LHCN-M2 (cell line): ENCODE measurements at places on chromosomes 1 and 21. TPM values are rescaled to one million over a fixed set of nuclear protein-coding genes. Genes with fewer than 3 reads are reported as not detected.

Gene AMY1B
- total RNA-seq = not detected in 2 replicates

Gene PPIAL4G
- total RNA-seq = not detected in 2 replicates

Gene FCN3
- total RNA-seq = not detected in 2 replicates

Gene MTMR11
- total RNA-seq = 6.0 and 7.6 TPM in 2 replicates

Gene RGS4
- 173 and 174 TPM in 2 replicates for total RNA-seq

Gene SPRR3
- total RNA-seq = not detected in 2 replicates

Gene ADAM30
- not detected in 2 replicates for total RNA-seq

Gene ASPM
- 70.1 and 76.5 TPM in 2 replicates for total RNA-seq

Gene OR10J4
- not detected in 2 replicates for total RNA-seq

Gene WNT3A
- total RNA-seq = not detected in 2 replicates

Gene RIPPLY3
- not detected in 2 replicates for total RNA-seq

Gene IL10
- total RNA-seq = not detected in 2 replicates

Gene KRTAP8-1
- not detected in 2 replicates for total RNA-seq

Gene TP73
- 2.4 and 2.6 TPM in 2 replicates for total RNA-seq

GRCh38 chr1:112319371-112320040 is 76.5 kb upstream of the CTTNBP2NL start:
- DNase-seq = no peak

DNA sequence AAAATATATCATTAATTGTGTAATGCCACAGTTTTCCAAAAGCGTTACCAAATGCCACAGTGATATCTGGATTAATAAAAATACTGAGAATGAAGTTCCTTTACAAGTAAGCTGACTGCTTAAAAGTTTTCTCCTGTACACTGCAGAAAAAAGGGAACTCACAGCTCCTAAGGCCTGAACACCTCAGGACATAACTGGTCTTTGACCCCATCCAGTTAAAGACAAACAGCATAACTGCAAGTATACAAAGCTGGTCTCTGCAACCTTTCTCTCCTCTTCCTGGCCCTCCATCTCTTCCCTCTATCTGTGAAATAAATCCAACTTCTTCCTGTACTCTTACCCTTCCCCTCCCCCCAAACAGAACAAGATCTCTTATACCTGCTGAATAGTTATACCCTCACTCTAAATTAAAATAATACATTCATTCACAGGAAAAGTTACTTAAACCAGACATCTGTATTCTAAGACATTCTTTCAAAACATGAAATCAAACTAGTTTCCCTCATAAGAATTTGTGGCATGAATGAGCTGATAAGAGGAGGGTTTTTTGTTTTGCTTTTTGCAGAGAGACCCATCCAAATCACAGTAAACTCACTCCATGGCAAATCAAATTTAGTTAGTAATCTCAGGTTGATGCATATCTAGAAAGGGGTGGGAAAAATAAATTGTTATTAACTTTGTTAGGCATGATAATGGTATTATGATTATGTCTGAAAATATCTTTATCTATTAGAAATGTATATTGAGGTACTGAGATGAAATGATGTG is 2.9 kb downstream of the DIPK1A start:
- DNase-seq = no peak

DNA sequence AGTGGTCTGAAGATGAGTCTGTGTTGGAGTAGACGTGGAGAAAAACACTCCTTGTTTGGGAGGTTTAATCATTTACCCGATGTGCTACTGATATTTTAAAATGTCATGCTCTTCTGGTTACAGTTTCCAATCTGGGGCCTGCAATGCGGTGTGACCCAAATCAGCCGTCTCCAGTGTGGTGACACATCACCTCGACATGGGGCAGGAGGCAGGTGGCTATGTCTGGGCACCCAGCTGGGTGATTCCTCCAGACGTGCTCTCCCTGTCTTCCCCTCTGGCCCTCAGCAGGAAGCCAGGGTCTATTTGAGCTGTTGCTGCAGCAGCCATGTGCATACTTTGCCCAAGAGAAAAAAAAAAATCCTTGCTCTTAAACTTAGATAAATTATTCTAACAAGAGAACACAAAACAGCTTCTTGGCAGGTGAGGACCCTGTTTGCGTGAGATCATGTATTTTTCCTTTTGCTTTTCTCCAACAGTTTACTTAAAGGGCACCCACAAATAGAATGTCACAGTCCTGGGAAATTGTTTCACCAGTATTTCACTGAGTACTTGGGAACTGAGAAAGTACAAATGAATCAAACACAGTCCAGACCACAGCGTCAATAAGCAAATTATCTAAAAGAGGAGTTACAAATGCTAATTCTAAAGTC is 38.9 kb upstream of the MAP10 start:
- DNase-seq = no peak

GRCh38 chr1:181319907-181320306 is 163.4 kb upstream of the CACNA1E start:
- no peak for DNase-seq

DNA sequence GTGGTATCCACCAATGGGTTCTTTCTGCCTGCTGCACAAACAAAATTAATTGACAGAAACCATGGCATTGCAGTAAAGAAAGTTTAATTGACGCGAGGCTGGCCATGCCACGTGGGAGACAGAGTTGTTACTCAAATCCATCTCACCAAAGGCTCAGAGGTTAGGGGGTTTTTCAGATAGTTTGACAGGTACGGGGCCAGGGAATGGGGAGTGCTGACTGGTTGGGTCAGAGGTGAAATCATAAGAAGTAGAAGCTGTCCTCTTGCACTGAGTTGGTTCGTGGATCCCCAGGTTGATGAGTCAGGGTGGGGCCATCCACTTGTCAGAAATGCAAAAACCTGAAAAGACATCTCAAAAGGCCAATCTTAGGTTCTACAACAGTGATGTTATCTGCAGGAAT is 941 bp upstream of the TBCE start:
- no peak for DNase-seq

DNA sequence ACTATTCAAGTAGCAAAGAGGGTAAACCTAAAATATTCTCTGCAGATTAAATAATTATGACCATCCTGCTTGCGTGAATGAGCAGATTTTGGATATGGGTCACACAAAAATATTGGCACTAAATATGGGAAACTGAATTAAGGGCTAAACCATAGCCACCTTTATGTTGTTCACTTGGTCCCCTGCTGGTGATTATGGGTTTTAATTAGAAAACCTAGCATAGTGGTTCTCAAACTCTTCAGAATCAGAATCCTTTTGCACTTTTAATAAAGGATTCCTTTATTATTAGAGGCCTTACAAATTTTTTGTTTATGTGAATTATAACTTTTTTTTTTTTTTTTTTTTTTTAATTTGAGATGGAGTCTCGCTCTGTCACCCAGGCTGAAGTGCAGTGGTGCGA is 38.5 kb upstream of the ZNHIT6 start:
- no peak for DNase-seq

- no peak for DNase-seq
Measured at GRCh38 chr1:213618094-213618493, 369.7 kb upstream of the PROX1 start.

DNA sequence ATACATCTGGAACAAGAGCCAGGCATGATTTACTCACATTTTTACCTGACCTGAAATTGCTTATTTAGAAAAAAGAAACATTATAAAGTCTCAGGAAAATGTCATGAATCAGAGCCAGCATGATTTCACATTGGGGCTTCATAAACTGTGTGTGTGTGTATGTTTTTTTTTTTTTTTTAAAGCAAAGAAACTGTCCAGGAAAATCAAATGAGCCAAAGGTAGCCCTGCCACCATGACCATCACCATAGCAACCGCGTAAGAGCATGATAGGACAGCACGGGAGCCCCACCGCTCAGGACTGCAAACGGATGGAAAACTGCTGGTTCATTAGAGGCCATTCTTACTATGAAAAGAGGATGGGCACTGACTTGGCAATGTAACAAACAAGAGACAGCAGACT is 139.2 kb downstream of the NTMT2 start:
- DNase-seq = no peak

GRCh38 chr1:6080469-6080868 is 34.8 kb downstream of the KCNAB2 start:
- DNase-seq = no peak

DNA sequence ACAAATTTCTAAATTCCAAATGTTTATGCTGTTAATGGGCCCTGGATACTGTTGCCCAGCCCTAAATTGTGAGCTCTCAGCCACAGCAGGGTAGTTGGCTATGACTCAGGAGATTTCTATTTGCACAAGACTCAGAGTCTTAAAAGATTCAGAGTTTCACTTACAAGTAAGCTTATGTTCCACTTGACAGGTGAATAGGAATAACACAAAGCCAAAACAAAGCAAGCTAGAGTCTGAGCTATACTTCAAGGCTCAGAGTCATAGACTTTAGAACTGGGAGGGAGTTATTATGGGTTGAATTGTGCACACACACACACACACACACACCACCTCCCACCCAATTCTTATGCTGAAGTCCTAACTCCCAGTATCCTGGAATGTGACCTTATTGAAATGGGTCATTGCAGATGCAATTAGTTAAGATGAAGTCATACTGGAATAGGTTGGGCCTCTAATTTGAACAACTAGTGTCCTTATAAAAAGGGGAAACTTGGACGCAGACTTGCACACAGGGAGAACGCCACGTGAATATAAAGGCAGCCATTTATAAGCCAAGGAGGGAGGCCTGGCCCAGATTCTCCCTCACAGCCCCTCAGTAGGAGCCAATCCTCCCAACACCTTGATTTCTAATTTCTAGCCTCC is 30.2 kb downstream of the PRDX6 start:
- peak; percentile 84 for DNase-seq

DNA sequence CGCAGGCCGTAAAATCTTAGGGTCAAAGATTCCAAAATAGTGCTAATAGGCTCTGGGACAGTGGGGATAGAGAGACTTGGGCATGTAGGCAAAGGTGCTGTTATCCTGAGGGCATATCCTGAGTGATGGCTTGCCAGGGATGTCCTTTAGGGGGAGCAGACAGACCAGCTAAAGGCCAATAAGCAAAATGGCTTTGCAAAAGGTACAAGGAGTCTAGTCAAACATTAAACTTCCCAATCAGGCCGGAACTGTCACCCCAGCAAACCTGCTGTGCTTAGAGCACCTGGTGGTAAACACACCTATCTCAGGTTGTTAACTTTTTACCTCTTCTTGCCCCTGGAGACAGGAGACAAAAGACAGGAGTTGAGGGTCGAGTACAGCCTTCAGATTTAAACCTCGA is 49.1 kb downstream of the TRABD2B start:
- no peak for DNase-seq

- DNase-seq = no peak
Measured at GRCh38 chr1:236151739-236152424, 9.5 kb downstream of the GPR137B start.

DNA sequence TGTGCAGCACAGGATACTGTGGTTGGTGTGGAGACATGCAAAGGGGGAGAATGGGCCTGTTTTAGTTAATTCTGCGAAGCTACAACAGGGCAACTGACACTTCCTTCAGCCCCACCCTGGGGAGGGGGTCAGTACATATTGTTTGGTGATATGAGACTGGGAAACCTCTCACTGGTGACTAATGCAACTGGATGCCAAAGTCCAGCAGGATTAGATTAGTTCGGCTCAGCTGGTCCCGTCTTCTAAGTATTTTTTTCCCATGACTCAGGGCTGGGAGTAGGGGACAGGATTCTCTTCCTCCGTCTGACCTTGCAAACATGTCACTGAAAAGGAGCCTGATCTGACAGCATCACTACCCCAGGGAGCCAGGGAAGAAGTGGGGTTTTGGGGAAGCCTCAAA is 43.0 kb downstream of the PLXNA2 start:
- DNase-seq = peak; percentile 97

DNA sequence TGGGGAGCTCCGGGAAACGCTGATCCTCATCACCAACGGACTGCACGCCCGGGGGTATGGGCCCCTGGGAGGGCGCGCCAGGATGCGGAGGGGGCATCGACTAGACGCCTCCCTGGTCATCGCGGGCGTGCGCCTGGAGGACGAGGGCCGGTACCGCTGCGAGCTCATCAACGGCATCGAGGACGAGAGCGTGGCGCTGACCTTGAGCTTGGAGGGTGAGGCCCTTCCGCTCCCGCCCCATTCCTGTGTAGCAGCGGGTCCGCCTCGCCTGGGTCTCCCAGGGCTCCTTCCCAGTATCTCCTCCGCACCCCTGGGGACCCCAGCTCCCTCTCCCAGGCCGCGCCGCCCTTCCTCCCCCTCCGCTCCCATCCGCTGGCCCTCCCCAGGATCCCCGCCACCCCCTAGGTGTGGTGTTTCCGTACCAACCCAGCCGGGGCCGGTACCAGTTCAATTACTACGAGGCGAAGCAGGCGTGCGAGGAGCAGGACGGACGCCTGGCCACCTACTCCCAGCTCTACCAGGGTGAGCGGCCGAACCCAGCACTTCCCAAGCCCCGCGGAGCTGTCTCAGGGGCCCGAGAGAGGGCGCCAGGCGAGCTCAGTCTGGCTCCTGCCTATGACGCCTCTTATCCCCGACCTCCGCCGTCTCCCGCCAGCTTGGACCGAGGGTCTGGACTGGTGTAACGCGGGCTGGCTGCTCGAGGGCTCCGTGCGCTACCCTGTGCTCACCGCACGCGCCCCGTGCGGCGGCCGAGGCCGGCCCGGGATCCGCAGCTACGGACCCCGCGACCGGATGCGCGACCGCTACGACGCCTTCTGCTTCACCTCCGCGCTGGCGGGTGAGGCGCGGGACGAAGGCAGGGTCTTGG is 5.0 kb downstream of the HAPLN2 start:
- DNase-seq = peak; percentile 24

DNA sequence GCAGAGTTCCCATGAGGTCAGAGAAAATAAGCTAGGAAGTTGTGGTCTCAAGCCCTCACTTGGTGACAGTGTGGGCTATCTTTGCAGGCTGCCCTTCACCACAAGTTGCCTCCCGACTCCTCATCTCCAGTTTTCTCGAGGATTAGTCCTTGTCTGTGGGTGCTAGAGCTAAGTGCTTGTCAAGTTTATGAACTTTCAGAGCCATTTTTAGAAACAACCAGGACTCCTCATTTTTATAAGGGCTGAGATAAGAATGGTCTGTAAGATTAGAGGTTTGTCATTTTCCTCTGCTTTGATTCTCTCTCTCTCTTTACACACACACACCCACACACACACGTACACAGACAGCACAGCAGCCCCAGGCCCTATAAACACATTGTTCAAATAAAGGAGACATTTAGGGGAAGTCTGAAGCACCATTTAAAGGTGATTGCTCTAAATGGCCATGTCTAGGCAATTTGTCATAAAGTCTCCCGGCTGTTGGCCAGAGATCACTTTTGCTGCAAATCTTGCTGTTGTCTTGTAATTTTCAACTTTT is 127.2 kb downstream of the LACTBL1 start:
- DNase-seq = no peak
